Naive B cell (primary cell): ENCODE measurements at places on chromosomes 7 and 10. TPM values are rescaled to one million over a fixed set of nuclear protein-coding genes. Genes with fewer than 3 reads are reported as not detected.

GRCh38 chr10:10956681-10957542, 60.8 kb upstream of the CELF2 start:
- no peak overlapping the region for H3K27ac ChIP-seq
- no peaks in the 10 kb centered on the region for H3K36me3 ChIP-seq
- H3K4me1 ChIP-seq: no peaks in the 10 kb centered on the region
- H3K4me3 ChIP-seq: no peak overlapping the region
- DNase-seq: no peak
- peaks cover 14% of the 10 kb centered on the region for H3K27me3 ChIP-seq

DNA sequence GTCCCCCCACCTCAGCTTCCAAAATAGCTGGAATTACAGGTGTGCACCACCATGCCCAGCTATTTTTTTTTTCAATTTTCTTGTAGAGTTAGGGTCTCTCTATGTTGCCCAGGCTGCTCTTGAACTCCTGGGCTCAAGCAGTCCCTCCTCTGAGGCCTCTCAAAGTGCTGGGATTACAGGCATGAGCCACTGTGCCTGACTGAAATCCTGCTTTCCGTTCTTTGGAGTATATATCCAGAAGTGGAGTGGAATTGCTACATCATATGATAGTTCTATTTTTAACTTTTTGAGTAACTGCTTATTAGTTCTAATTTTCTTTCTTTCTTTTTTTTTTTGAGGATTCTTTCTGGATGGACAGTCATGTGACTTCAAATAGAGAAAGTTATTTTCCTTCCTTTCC, 62.9 kb upstream of the ZMIZ2 start:
- H3K27me3 ChIP-seq: no peaks in the 10 kb centered on the region
- no peaks in the 10 kb centered on the region for H3K4me1 ChIP-seq
- peaks cover 5% of the 10 kb centered on the region for H3K36me3 ChIP-seq

DNA sequence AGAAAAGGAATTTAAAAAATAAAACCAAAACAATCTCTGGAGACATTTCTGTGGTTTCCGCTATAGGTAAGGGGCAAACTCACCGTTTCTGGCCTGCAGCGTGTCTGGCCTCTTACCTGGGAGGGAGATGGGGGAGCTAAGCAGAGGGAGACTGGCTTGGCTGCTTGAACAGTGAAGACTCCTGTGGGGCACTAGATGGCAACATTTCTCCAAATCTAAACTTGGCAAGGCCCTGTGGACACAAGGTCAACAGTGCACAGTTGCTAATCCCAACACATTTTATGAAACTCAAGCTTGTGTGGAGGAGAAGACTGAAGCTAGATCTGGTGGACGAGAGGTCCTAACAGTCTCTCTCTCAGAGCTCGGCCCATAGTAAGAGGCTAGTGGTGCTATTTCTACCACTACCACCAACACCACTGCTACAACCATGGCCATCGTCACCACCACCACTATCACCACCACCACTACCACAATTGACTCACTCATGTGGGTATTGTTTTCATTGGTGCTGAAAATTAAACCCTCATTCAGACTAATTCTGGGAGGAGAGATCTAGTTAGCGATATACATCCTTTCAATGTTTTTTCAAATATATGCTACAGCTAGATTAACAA, 28.4 kb upstream of the CDHR3 start:
- DNase-seq: no peak
- no peaks in the 10 kb centered on the region for H3K36me3 ChIP-seq
- H3K4me1 ChIP-seq: no peaks in the 10 kb centered on the region
- H3K27ac ChIP-seq: no peak overlapping the region
- H3K27me3 ChIP-seq: peaks cover 7% of the 10 kb centered on the region
- no peak overlapping the region for H3K4me3 ChIP-seq

- no peak for DNase-seq
- no peak overlapping the region for H3K4me3 ChIP-seq
- H3K4me1 ChIP-seq: peaks cover 36% of the 10 kb centered on the region
- no peaks in the 10 kb centered on the region for H3K27me3 ChIP-seq
Observed at GRCh38 chr7:93562106-93562505, 12.4 kb downstream of the CALCR start.

GRCh38 chr10:17068953-17069352, 60.7 kb downstream of the CUBN start:
- H3K4me1 ChIP-seq: no peaks in the 10 kb centered on the region
- H3K27me3 ChIP-seq: no peaks in the 10 kb centered on the region
- H3K27ac ChIP-seq: no peak overlapping the region
- peaks cover 7% of the 10 kb centered on the region for H3K36me3 ChIP-seq

The OR2A1 gene
- not detected for polyA plus RNA-seq

The SLC26A5 gene
- not detected for polyA plus RNA-seq
